ENCODE measurements at places on chromosomes 6 and 20. TPM values are rescaled to one million over a fixed set of nuclear protein-coding genes. Genes with fewer than 3 reads are reported as not detected.

The HLA-DQB2 gene
- 0.27 TPM for polyA plus RNA-seq

- no peak for DNase-seq
These were observed 221.2 kb downstream of the SLC24A3 start for GRCh38 chr20:19433371-19434350.

DNA sequence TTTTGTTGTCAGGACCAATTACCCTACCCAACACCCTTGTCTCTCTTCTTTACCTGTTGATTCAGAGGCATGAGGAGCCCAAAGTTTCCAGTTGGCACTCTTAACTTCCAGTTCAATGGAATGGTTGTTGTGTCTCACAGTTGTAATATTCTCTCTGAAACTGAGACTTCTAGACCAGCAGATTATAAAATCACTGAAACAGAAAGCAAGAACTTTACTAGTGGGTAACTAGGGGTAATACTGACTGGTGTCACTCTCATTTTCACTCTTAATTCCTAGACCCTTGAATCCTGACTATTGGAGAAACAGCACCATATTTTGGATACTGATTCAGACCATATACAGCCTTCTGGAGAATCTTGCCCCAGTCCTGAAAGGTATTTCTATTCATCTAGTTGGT is 140.2 kb upstream of the MMS22L start:
- no peak for DNase-seq

GRCh38 chr6:21263531-21264287 is 329.8 kb upstream of the SOX4 start:
- DNase-seq, result no peak

The WFDC5 gene
- polyA plus RNA-seq, result not detected

The CLIC5 gene
- 6.7 TPM for polyA plus RNA-seq

The MYCT1 gene
- 39.7 TPM for polyA plus RNA-seq

The FAM162B gene
- polyA plus RNA-seq, result 63.1 TPM

The GJA10 gene
- not detected for polyA plus RNA-seq

The TRIM40 gene
- not detected for polyA plus RNA-seq

GRCh38 chr20:47506850-47507249 is 5.2 kb downstream of the NCOA3 start:
- no peak for DNase-seq

- no peak for DNase-seq
These were observed 131.0 kb downstream of the DOK5 start for GRCh38 chr20:54606380-54606779.

The KHDC1L gene
- polyA plus RNA-seq, result 1.1 TPM

The NFATC2 gene
- polyA plus RNA-seq, result 5.9 TPM

GRCh38 chr20:42097741-42098140 is 479.6 kb upstream of the CHD6 start:
- DNase-seq, result no peak

The DSTN gene
- 357 TPM for polyA plus RNA-seq

GRCh38 chr6:45795678-45796077 is 220.0 kb downstream of the CLIC5 start:
- no peak for DNase-seq

The ASIP gene
- not detected for polyA plus RNA-seq

The WFDC12 gene
- not detected for polyA plus RNA-seq

The BEND6 gene
- polyA plus RNA-seq, result 1.4 TPM

DNA sequence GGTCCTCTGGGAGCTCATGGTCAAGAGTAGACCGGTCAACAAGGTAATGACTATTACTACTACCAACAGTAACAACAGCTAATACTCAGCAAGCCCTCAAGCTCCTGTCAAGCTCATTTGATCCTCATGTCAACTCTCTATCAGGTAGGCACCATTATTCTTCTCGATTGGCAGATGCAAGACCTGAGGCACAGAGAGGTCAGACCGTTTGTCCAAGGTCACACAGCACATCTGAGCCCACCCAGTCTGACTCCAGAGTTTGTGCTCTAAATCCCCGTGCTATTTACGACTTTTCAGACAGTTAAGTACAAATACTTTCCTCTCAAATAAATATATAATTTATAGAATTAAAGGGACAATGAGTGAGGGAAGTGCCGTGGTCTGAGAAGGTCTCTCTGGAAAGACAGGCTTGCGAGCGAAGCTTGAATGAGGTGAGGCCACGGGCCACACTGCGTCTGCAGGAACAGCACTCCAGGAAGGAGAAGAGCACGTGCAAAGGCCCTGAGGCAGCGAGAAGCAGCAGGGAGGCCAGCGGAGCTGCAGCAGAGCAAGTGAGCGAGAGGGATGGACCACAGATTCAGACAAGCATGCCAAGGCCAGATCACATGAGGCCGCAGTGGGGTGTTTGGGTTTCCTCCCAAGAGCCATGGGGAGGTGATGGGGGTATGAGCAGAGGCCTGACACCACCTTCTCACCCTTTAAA is 117.3 kb downstream of the PREX1 start:
- DNase-seq, result no peak

Measured in right lung (tissue), 10 donors.